SK-N-MC (cell line): ENCODE measurements at places on chromosomes 11 and 22.

DNA sequence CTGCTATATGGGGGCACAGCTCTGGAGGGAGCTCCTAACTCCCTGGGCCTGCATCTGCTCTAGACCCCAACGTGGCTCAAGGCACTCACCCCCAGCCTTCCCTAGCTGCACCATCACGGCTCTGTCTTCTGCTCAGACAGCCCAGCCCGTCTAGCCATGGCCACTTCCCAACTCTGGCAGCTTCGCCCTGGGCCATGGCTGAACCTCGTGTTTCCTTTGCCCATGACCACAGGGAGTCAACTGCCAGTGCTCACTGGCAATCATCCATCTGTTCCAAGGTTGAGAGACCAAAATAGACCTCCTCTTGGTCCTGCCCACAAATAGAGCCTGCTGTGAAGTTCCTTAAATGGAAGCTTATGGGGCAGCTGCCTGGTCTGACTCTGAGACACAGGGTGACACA lies 5.4 kb downstream of the LMO1 start:
- no peak for DNase-seq

DNA sequence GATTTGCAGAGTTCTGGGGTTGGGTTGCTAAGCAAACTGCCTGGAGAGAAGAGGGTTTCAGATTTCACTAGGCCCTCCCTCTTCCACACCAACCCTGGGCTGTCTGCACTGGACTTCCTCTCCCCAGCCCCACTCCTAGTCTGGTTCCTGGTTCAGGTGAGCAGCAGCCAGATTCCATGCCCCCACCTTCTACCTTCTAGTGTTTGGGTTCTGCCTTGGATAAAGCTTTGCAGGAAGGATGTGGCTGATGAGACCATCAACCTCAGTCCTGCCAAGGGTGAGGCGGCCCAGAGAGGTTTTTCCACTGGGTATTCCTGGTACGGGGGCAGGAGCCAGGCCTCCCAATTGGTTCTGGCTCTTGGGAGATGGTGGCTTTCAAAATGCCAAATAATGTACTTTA lies 68.3 kb downstream of the BCR start:
- no peak for DNase-seq

DNA sequence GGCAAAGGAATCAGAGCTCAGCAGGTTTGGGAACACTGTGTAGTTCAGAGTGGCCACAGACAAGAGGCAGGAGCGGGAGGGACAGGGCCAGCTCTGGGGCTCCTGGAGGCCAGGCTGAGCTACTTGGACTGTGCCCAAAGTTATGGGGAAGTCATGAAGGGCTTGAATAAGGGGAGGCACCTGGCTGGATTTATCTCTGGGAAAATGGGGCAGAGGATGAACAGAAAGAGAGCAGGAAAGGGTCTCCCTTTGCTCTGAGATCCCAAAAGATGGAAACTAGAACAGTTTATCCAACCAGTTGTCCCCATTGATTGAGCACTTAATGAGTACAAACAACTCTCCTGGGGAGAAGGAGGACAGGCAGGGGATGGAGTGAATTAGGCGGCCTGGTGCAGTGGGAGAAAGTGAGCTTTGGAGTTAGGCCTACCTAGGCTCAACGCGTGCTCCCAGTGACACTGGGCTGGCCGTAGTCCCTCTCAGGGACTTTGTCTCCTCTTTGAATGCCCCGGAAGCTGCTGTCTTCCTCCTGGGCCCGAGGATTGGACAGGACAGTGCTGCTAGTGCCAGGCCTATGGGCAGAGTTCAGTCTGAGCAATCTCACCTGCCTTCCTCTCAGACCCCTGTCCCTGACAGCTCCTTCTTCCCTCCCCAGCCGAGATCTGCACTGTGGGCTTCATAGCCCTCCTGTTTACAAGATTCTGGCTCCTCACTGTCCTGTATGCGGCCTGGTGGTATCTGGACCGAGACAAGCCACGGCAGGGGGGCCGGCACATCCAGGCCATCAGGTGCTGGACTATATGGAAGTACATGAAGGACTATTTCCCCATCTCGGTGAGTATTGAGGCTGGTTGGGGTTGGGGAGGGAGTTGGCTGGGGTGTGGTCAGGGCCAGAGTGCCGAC lies 2.0 kb downstream of the MOGAT2 start:
- DNase-seq: no peak

- DNase-seq: no peak
These were observed 438.1 kb downstream of the SOX6 start for GRCh38 chr11:15918212-15918611.
